OCI-M1 (cell line): ENCODE measurements at places on chromosomes 12 and 14.

DNA sequence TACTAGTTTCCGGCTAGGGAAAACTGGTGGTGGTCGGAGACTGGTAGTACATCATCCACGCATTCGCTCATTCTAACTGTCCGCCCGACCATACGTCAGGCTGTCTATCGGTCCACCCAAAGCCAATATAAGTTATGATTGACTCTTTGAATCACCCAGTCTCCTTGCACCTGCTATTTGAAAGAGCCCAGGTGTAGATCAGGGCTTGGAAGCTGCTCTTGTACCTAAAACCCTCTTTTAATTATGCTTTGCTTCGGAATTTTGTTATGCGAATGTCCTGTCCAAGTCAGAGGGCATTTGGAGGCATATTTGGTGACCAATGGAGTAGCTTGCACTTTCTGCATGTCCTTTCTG, 5.7 kb upstream of the NKX2-1 start:
- DNase-seq, result no peak

DNA sequence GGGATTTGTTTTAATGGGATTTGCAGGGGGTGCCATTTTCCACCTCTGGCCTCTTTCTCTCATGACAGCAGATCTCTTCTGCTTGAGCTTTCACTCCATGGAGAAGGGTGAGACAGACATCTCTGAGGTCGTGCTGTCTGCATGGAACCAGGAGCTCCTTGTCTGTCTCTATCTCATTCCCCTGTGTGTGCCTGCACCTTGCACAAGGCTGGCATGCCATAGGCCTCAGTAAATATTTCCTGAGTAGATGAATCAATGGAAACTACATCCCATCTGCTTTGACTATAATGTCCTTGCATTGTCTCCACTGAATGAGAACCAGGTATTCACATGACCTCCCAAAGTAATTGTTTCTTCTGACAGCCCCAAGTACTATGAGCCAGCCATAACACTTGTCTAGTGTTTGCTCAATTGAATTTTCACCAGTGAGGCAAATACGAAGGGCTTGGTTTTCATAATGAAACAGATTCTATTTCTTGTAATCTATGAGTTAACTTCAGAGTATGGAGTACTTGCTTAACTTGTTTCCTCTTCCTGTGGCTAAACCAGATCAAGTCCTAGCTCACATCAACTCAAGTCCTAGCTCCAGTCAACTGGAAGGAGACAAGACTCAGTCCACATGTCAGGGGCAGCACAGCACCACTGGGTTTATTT, 32.3 kb downstream of the KCNK13 start:
- DNase-seq, result no peak

- peak; percentile 60 for DNase-seq
Measured at GRCh38 chr14:71947947-71948500, 15.8 kb downstream of the RGS6 start.

GRCh38 chr12:86959766-86960458, 703.7 kb upstream of the MGAT4C start:
- DNase-seq, result no peak

GRCh38 chr14:73462048-73462715, 3.8 kb upstream of the NUMB start:
- peak; percentile 83 for DNase-seq

DNA sequence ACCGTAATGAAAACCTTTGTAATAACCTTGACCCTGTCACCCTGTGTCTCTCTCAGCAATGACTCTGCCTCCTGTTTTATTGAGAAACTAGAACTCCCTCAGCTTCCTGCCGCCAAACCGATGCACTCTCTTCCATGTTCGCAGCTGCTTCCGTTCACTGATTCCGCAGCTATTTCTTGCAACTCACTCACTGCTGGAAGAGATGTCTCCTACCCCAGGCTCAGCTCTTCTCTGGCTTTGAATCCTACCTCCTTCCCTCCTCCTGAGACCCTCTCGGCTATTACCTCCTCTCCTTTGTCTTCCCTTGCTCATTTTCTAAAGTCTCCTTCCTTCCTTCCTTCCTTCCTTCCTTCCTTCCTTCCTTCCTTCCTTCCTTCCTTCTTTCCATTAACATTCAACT, 71.0 kb downstream of the ESRRB start:
- no peak for DNase-seq

DNA sequence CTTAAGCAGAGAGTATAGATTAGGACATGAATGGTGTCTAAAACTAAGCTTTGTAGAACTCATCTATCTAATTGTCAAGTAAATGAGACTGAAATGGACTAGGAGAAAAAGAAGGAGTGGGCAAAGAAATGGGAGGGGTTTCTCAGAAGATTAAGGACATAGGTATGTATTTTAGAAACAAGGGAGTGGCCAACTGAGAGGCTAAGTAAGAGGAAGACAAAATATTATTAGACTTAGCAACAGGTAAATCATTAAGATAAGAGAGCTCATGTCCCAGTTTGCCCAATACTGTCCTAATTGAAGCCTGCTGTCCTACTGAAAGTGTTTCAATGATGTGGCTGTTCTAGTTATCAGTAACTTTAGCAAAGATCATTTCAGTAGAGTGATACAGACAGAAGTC, 171.4 kb downstream of the KITLG start:
- no peak for DNase-seq

GRCh38 chr14:24130380-24130716, at the start of gene FITM1:
TSS of gene FITM1 (plus strand) at chr14:24130659. CDS start at chr14:24131564, 905 bp downstream.
- no peak for DNase-seq

DNA sequence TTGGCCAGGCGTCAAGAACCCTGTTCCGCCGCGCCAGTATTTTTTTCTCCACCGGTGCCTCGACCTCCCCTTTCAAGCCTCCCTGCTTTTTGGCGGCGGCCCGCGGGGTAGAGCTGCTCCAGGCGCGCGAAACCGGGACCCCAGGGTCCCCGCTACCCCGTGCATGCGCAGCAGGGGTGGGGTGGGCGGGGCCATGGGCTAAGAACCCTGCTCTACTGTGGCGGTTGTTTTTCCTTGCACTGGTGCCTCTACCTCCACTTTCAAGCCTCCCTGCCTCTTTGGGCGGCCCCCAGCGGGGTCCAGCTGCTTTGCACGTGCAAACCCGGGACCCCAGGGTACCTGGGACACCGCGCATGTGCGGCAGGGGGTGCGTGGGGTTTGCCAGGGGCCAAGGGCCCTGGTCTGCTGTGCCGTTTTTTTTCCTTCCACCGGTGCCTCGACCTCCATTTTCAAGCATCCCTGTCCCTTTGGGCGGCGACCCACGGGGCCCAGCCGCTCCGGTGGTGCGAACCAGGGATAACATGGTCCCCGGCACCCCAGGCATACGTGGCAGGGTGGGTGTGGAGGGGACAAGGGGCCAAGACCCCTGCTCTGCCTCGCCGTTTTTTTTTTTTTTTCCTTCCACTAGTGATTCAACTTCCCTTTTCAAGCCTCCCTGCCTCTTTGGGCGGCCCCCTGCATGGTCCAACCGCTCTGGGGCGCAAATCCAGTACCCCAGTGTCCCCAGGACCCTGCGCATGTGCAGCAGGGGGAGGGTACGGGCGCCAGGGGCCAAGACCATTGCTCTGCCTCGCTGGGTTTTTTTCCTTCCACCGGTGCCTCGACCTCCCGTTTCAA, 326.8 kb downstream of the ALG10 start:
- no peak for DNase-seq

GRCh38 chr14:92800525-92800924, 6.4 kb downstream of the GOLGA5 start:
- DNase-seq, result no peak

DNA sequence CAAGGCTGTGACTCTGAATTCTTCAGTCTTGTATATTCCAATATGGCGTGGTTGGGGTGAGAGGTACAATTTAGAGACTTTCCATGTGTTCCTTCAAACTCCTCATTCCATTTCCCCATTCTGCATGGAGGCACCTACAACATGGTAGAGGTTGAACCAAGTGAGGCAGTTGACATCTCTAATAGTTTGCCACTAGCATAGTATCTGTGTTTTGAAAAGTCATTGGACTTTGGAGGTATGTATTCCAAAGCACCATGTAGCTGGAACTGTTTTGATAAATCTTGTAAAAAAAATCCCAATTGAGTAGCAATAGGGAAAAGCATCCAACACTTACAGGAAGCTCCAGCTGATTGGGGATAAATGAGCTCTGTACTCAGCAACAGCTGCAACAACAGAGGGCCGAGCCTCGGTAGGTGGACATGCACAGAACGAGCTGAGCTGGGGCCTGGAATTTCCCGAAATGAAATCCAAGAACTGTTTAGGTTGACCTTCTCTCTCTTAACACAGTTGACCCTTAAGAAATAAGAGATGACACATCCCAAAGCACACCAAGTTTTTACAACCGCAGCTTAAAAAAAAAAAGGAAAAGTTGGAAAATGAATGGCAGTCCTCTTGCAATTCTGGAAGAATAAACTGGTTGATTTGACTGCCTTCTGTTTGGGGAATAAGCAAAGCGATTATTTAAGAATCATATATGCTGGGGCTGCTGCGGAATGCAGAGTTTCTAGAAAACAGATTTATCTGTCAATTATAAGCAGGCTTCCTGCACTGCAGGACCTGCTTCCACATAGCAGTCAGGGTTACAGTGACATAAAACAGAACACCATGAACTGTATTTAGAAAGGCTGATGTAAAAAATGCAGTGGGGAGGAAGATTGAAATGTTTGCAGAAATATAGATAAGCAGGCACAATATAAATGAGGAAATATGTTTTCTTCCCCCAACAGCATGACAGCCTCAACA, 194.6 kb upstream of the KRR1 start:
- peak; percentile 87 for DNase-seq

- no peak for DNase-seq
Measured at GRCh38 chr12:22117563-22118237, 71.7 kb downstream of the CMAS start.

- DNase-seq, result no peak
Measured at GRCh38 chr12:98470469-98471082, 44.8 kb upstream of the TMPO start.

DNA sequence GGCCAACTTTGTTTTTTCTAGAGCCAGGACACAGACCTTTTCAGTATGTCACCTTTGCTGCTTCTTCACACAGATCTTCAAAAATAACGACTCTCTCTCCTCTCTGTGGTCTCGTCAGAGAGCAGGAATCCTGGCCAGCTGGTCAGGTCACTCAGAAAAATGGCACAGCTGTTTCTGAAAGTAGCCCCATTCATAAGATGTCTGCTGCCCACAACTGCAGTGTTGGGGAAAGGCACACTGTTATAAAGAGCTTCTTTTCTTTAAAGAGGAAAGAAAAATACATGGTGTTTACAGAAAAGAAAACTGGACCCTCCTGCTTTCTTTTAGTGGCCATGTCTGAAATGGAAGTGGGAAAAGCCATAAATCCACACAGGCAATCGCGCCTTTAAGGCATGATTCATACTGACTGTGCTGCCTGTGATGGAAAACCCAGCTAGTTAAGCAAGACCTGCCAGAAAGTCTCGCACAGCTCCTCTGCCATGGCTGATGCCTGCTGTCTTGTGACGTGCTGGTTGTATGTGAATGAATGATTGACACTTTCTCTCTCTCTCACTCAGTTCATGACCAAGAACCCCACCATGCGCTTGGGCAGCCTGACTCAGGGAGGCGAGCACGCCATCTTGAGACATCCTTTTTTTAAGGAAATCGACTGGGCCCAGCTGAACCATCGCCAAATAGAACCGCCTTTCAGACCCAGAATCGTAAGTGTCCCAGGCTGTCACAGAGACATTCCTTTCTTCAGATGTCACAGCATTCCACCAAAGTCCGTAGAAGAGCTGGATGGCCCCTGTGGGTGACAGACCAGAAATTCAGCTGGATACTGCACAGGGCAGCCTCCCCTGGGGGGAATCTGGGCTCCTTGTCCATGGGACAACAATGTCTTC, 147.9 kb upstream of the HIF1A start:
- no peak for DNase-seq

DNA sequence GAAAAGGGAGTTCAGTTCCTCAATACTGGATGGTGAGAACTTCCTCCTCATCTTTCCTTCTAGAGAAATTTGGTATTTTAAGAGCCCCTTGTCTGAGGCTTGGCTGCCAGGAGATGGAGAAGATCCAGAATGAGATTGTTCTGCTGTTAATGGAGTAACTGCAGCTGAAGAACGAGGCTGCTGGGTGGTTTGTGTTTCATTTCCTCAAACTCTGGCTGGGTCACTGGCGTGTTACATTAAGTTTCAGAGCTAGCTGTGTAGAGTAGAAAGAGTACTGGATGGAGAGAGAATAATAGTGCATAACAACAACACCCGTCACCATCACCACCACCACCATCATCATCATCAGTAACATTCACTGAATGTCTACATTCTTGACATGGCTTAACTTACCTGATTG, 325.0 kb upstream of the TBX3 start:
- DNase-seq, result no peak

DNA sequence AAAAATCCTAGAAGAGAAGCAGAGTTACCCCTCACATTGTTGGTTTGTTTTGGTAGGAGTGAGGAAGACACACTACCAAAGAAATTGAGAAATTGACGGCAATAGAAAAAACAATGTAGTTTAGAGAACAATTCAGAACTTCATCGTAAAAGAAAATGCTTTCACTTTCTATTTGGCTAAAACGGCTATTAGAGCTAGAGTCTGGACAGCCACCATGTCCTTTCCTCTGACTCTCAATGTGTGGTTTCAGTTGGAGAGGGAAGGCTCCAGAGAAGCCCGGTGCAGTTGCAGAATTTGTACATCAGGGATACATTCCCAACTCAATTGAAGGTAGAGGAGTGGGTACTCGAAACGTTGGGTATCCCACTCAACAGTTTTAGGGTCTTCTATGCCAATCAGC, 535.3 kb downstream of the GALC start:
- DNase-seq, result peak; percentile 79

- no peak for DNase-seq
Measured at GRCh38 chr12:122183588-122183940, 641 bp downstream of the LRRC43 start.

DNA sequence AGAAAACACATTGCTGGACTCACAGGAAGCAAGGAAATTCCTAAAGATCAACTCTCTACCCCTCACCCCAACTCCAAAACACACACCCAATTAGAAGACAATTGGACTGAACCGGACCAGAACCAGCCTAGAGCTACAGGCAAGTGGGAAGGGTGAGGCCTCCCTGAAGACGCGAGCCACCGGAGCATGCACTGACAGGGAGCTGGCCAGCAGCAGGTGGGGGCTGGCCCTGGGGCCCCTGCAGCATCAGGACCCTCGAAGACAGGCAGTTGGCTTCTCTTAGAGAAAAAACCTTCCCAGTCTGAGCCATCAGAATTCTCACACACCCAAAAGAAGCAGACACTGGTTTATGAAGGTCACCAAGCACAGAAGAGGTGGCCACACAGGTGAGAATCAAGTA, 209.5 kb upstream of the DIO3 start:
- no peak for DNase-seq

- DNase-seq, result no peak
Measured at GRCh38 chr14:88258021-88258420, 65.0 kb downstream of the KCNK10 start.
